ENCODE measurements at places on chromosomes 1 and 21. TPM values are rescaled to one million over a fixed set of nuclear protein-coding genes. Genes with fewer than 3 reads are reported as not detected.

Gene AMY1C
- not detected for total RNA-seq

Gene TNFRSF14
- total RNA-seq = not detected

Gene ESPN
- total RNA-seq = 4.8 TPM

Gene SLC22A15
- 1.5 TPM for total RNA-seq

Gene C8A
- total RNA-seq = not detected

Gene SPOCD1
- 0.93 TPM for total RNA-seq
